ENCODE measurements at places on chromosomes 6 and 20.

DNA sequence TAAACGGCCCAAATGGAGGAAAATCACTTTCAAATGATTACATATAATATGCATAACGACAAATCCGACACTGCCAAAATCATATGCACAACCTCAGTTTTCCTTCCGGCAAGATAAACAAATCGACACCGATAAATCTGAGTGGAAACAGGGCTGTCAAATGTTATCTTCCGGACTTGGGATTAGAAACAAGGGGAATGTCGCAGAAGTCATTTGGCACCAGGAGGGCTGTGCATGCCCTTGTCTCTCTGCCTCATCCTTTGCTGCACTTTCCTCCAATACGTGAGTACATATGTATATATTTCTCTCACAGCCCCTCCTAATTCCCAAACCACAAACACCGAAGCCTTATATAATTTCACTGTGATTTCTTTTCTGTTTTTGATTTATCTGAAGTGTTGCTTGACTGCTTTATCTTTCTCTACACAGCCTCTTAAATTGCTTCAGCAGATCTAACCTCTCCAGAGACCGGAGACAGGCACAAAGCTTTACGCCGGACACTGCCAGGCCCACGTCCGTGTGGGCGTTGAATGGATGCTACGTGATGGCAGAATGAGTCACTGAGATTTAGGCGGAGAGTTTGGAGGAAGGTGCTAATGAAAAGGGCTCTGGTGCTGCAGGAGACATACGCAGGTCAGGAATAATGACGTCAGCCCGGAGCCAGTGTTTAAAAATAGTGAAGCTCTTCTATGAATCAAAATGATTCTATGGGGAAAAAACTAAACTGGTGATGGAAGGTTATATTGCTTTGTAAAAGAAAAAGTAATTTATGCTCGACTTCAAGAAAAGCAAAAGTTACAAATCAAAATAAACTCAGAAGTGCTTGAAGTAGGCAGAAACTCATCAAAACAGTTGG is 21.0 kb upstream of the PRELID3B start:
- DNase-seq = no peak

- no peak for DNase-seq
Observed at GRCh38 chr20:61853073-61854005, 212.3 kb downstream of the TAF4 start.

- DNase-seq = no peak
Observed at GRCh38 chr6:11218102-11218442, 14.4 kb downstream of the NEDD9 start.

DNA sequence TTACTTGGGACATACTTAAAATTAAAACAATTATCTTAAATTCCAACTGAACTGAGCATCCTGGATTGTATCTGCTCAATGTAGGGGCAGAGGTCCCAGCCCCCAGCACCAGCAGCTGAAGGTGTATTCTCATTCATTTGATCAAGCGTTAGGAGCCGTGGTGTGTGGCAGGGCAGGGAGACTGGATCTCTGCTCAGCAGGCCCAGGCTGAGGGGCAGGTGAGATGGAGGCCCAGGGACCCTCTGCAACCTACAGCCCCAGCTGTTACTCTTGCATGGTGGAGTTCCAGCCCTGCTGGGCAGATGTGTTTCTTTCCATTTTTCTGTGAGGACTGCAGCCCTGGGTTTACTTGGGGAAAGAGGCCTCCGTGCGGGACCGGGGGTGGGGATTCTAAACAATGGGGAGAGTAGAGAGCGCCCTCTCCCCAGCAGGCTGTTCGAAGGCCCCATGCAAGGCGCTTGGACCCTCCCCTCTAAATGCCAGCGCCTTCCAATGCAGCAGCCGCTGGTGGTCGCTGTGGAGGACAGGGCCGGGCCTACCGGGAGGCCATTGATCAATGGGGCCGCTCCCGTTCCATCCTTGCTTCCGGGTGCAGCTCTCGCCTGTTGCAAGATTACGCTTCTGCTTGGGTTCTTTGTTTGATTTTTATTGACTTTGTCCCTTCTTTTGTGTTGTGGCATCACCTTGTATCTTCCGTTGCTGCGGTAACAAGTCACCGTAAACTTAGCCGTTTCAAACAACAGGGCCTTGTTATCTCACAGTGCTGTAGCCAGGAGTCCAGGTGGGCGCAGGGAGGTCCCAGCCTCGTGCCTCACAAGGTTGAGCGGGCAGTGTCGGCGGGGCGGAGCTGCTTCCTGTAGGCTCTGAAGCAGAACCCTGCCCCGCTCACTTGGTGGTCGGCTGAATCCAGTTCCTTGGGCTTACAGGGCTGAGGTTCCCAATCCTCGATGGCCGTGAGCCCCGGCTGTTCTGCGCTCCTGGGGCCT is 134.8 kb upstream of the PHACTR3 start:
- no peak for DNase-seq

GRCh38 chr6:69784595-69785377 is 12.0 kb downstream of the LMBRD1 start:
- DNase-seq = no peak

- no peak for DNase-seq
Observed at GRCh38 chr6:100808638-100809275, 72.4 kb downstream of the ASCC3 start.

GRCh38 chr20:8431538-8432434 is 299.7 kb downstream of the PLCB1 start:
- no peak for DNase-seq

GRCh38 chr20:38873050-38873581 is 53.1 kb upstream of the FAM83D start:
- no peak for DNase-seq

- DNase-seq = no peak
Observed at GRCh38 chr6:87873556-87873955, 171.5 kb upstream of the AKIRIN2 start.

DNA sequence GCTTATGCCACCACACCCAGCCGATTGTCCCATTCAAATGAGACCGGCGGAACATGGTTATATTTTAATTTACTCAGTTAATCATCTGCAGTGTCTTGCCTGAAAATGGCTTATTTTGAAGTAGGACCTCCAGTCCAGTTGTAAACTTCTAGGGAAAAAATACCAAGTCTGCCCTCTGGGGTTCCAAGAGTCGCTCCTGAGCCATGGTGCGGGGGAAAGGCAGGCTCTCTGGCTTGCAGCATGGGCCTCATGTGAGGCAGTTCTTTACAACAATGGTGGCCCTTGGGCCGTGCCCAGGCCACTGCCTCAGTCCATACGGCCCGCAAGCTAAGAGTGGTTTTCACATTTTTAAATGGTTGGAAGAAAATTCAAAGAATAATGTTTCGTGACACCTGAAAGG is 62.7 kb upstream of the XRN2 start:
- DNase-seq = no peak

- DNase-seq = no peak
Observed at GRCh38 chr6:122650403-122650802, 40.2 kb downstream of the PKIB start.

- no peak for DNase-seq
Observed at GRCh38 chr20:49796600-49797343, 15.9 kb upstream of the SLC9A8 start.

DNA sequence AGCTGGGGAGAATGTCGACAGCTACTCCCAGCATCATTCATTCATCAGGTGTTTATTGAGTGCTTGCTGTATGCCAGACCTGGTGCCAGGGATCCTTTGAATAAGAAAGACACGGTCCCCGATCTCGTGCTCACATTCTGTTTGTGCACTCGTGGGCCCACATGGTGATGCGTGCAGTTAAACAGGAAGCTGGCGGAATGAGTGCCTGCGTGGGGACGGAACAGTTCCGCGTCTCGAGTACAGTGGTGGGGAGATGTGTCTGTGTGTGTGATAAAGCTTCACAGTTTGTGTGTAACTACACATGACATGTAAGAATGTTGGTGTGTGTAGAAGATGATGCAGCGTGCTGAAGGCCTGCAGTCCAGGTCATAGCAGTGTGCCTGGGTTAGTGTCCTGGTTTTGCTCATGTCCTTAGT is 6.5 kb downstream of the RBM38 start:
- DNase-seq = no peak

DNA sequence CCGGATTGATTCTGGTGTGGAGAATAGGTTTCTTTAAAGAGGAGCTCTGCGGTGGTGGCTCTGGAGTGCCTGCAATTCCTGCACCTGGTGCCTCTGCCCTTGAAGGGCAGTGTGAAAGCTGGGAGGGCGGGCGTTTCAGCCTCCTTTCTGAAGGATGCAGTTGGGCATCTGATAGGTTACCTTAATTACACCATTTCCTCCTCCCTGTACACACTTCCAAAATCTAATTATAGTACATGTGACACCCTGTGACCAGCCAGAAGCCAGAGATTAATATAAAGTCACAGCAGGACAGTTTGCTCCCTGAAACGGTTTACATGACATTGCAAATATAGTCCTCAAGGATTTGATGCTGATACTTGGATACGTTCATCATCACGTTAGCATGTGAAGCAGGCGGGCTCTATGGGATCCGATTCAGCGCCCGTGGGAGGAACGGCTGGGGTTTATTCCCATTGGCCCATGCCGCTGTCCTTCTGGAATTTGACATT is 548.2 kb downstream of the QKI start:
- peak; percentile 16 for DNase-seq

GRCh38 chr6:113642714-113643406 is 214.3 kb upstream of the MARCKS start:
- DNase-seq = peak; percentile 76

DNA sequence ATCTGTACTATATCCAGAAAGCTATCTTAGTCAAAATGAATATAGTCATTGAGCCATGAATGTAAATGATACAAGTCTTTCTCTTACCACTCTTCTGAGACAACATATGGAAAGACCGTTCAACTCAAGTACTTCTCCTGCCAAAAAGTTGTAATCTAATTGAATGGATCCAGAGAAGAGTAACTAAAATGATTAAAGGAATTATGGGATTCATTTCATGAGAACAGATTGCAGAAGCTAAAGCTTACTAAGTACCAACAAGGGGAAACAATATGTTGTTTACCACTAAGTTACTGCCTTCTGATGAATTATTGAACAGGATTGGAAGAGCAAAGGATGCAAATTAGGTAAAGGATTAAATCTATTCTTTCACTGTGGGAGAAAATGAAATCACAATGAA is 2.0 kb upstream of the LGSN start:
- DNase-seq = no peak

DNA sequence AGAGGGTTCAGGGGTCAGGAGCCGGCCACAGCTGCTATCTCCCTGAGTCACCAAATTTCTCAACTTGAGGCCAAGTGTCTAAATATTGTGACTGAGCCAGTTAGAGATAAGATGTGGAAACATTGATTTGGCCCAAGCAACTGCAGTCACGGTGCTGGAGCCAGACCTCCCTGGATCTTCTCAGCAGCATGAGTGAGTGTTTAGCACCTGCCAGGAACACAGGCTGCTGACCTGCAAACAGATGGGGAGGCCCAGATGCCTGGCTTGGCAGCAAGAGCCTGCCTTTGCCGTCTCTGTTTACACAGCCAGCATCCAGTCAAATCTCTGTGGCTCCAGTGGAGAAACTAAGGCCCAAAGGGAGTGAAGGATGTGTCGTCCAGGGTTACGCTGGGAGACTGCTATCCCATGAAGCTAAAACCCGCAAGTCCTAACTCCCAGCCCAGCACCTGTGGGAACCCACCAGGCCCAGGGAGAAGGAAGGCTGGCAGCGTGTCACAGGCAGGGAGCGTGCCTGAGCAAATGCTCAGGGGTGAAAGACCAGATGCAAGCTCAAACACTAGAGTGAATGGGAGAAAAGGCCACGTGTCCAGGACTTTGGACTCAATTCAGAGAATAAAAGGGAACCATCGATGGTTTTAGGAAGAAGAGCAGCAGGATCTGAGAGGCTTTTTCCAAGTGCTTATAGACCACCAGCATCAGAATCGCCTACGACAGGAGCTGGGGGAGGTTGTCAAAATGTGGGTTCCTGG is 15.9 kb upstream of the PTGIS start:
- DNase-seq = no peak

DNA sequence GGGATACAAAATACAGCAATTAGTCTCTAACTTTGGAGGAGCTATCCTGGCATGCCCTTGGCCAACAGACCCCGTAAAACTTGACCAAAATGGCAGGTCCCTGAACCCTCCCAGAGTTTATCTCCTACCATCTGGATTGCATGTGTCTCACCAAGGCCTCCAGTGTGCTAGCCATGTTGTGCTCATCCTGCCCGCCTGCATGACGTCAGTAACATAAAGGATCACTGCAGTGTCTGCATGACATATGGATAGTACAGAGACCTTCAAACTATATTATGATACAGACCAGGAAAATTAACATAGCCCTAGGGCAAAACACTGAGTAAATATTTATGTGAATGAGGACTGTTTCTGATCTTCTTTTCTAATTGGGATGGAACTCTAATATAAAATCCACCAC is 25.3 kb downstream of the CPXM1 start:
- no peak for DNase-seq

- peak; percentile 10 for DNase-seq
Observed at GRCh38 chr6:81689580-81689979, 62.9 kb downstream of the TENT5A start.

DNA sequence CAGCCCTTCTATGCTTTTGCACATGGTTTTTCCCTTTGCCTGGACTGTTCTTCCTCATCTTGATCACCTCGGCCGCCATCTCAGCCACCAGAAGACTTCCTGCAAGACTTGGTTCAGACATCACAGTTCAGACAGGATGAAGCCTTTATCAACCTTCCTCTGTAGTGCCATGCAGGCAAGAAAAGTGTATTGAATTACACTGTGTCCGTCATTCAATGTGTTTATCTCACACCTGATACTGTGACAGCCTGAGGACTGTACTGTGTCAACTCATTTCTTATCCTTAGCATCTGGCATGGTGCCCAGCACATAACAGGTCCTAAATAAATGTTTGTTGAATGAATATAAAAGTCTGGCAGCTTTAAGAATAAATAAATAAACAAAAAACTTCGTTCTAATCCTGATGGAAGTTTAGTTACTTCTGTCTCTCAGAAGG is 133.3 kb upstream of the MAN1A1 start:
- no peak for DNase-seq

GRCh38 chr6:167567142-167568033 is 242.5 kb downstream of the TTLL2 start:
- DNase-seq = no peak

DNA sequence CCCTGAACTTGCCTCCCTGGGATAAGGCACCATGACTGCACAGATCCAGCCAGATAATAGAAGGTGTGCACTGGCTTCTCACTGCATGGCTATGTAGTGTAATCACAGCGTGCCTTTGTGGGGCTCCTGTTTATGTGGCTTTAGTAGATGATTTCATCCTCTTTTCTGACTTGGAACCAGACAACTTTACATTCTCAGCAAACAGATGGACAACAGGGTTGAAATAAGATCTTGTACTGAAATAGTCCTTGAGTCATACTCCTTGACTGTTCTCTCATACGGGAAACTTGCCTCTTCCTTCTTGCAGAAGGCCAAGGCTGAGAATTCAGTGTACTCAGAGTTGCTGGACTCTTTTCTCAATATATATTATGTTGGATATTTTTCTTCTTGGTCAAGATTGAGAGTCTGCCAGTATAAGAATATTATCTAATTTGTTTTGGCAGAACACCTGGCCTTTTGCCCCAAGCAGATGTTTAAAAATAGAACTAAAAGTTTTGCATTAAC is 25.0 kb upstream of the RNF144B start:
- DNase-seq = no peak
